Foreskin keratinocyte (primary cell): ENCODE measurements at places on chromosomes 1 and 21.

DNA sequence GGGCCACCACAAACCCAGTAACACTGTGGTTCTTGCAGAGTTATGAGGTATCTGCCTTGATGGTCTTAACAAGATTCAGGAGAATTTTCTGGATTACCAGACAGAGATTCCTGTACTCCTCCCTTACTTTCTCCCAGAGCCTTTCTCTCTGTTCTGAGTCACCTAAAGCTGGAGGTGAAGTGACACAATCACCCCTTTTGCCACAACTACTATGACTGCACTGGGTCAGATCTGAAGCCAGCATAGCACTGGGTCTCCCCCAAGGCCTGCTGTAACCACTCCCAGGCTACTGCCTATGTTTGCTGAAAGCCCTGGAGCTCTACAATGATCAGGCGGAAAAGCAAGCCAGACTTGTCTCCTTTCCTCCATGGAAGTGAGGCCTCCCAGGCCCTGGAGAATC, 156.7 kb upstream of the NEGR1 start:
- DNase-seq, result no peak

GRCh38 chr1:170012920-170013319, 61.6 kb downstream of the KIFAP3 start:
- DNase-seq, result no peak

- no peak for DNase-seq
Measured at GRCh38 chr1:34479731-34480130, 275.1 kb upstream of the GJB5 start.

DNA sequence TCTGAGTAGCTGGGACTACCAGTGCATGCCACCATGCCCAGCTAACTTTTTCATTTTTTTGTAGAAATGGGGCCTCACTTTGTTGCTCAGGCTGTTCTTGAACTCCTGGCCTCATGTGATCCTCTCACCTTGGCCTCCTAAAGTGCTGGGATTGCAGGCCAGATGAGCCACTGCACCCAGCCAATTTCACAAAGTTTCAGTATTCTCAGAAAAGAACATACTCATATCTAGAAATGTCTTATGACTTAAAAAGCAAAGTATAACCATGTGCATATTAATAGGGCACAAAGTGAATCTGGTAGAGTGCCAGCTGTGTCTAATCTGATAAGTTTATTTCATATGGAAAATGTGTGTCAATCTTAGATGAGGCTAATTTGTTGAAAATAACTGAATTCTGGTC, 87.5 kb upstream of the CACYBP start:
- DNase-seq, result no peak

GRCh38 chr1:44698138-44698537, 23.6 kb downstream of the ARMH1 start:
- no peak for DNase-seq

- DNase-seq, result no peak
Measured at GRCh38 chr1:19006000-19006399, 49.5 kb upstream of the IFFO2 start.

DNA sequence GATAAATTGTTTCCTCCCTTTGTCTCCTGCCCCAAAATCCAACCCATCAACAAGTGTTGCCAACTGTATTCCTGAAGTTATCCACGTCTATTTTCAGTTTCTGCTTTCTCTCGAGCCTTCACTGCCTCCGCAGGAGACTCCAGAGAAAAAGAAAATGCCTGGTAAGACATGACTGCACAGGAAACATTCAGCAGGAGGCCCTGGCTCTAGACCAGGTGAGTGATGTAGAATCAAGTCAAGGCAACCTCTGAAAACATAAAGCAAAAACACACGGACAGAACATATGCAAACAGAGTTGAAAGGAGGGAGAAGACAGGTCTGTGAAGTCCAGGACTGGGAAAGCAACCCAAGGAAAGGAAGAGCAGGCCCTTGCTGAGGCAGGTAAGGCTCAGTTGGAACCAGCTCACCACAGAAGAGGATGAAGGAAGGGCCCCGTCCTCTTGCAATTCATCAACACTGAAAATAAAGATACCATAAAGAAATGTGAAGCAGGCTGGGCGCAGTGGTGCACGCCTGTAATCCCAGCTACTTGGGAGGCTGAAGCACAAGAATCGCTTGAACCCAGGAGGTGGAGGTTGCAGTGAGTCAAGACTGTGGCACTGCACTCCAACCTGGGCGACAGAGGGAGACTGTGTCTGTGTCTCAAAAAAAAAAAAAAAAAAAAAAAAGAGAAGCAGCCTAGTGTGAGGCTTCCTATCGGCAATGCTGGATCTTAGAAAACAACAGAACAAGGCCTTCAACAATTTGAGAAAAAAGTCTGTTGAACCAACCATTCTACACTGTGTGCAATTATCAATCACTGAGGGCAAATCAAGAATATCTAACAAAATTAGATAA, 8.8 kb downstream of the NOL9 start:
- no peak for DNase-seq

- no peak for DNase-seq
Measured at GRCh38 chr1:173347282-173347818, 129.8 kb upstream of the PRDX6 start.

GRCh38 chr1:210464519-210465039, 135.9 kb downstream of the HHAT start:
- no peak for DNase-seq

GRCh38 chr1:119040906-119041305, 52.8 kb upstream of the TBX15 start:
- no peak for DNase-seq

DNA sequence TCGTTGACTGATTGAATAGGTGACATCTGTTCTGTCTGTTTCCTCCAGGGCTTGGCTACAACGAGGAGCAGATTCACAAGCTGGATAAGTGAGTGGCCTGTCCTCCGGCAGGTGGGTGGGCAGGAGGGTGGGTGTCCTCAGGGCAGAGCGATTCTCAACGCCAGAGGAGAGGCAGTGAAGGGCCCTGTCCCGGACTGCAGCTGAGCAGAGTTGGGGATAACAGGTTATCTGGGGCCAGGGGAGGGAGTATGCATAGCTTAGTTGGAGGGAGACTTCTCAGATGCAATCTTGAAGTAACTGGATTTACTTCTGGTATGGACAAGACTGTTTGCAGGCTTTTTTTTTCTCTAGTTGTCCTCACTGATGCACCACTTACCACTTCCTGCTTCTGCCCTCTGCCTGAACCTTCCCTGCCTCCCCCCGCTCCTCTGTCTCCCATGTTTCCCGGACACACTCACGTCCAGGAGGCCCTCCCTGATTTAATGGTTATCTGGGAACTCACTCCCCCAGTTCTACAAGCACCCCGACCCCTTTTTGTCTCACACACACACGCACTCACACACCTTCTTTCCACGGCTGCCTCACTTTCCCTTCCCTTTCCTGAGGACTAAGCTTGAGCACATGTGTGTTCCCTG, 16.4 kb upstream of the RASSF5 start:
- DNase-seq, result no peak
